ENCODE measurements at places on chromosomes 16 and 17. TPM values are rescaled to one million over a fixed set of nuclear protein-coding genes. Genes with fewer than 3 reads are reported as not detected.

DNA sequence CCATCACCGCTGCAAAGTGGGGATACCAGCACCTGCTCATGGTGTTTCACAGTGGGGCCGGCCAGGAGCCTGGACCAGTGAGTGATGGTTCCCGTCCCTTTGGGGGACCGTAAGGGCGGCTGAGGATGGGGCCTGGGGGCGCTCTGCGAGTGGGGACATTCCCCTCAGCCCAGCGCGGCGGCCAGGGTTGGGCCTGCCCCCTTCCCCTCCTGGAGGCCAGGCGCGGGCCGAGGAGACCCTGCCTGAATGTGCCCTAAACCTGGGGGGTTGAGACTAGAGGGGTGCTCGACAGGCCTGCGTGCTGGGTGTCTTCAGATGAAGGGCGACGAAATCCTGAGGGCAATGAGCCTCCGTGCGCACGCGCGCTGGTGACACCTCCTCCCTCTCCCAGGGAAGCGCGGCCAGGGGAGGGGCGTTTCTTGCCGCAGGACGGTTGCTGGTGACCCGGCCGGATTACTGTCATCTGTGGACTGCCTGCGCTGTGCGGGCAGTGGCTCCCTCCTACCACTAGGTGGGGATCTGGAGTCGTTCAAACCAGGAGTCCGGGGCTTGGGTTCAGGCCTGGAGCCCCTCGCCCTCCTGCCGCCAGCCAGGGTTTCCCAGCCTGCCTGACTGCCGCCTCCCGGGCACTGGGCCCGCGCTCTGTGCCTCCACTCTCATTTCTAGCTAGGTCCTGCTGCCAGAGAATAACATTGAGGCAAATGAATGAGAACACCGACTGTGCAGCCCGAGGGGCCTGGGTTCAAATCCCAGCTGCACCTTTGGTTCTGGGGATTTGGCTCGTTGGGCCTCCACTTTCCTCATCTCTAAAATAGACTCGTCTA lies 17.1 kb downstream of the TBX2 start:
- DNase-seq = peak; percentile 91

GRCh38 chr17:50535407-50535806 lies 2.9 kb downstream of the EPN3 start:
- DNase-seq = no peak

DNA sequence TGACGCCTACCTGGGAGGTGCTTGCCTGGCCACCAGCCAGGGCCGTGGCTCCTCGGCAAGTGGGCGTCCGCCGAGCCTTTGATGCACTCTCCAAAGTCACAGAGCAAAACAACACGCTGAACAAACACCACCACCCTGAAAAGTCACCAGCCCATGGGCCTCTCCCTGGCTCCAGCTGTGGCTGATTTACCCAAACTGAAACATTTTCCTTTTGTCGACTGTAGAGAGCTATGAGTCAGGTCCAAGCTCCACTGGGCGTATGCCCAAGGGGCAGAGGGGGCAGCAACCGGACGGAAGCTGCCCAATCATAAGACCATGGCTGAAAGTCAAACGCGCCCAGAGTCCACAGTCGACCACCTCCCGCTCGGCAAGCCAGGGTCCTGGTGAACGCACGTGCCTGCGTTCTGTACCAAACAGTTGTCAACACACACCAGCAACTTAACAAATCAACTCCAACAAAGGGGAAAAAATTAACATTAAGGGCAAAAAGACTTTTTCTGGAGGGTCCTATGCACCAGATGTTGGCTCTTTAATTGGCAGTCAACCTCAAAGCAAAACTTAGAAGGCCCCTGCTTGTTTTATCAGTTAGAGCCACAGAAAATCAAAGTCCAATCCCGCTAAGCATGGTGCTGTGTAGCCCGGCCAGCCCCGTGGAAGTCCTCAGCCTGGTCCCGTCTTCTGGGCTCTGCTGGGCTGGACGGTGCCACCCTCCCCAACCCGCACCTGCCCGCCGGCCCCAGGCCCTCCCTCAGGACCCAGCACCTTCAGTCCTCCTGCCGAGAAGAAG lies 47.3 kb downstream of the TBC1D16 start:
- peak; percentile 71 for DNase-seq

- no peak for DNase-seq
Measured at GRCh38 chr16:85800321-85800669, 800 bp downstream of the COX4I1 start.

DNA sequence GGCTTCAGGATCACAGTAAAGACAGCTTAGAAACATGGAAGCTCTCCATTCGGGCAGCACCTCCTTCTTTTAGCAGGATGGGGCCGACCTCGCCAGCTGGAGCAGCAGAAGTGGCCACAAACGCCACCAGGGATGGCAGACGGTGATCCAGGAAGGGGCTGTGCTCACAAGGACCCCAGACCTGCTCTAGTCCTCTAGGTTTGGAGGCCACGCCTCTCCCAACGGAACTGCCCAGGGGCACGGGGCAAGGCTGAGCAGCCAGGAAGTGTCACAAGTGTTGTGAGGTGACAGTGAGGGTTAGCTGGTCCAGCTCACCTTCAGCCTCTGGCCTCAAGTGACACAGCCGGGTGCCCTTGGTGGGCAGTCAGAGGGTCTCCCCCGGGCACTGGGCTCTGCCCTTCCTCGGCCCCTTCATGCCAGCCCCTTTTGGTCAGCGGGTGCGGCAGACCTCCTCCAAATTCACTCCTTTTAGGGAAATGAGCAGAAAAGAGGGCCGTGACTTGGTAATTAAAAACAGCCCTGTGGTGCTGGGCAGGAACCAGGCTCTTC lies 20.4 kb downstream of the CEP295NL start:
- DNase-seq = no peak

DNA sequence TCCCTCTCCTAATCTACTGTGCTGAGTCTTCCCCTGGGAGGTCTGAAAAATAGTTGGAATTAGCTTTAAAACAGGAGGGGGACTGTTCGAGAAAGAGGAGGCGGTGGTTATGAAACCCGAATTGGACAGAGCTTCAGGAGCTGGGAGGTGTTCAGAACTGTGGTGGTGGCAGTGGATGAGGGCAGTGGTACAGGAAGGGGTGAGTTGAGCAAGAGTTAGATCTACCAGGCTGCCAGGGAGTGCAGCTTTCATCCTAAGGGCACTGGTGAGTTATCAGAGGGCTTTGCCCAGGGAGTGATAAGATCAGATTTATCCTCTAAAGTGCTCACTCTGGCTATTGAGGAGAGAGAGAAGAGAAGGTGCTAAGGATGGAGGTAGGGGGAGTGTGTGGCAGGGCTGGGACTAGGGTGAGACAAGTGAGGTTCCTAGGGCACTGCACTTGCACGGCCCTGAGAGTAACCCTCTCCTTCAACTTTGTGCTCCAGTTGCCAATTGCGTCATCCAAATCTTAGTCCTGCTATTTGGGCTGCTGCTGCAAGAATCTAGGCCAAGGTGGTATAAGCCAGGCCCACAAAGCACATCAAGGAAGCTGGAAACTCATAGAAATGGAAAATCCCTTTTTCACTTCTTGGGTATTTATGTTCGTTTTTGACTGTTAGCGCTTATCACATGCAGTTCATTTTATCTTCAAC lies 540.3 kb downstream of the XYLT1 start:
- no peak for DNase-seq

GRCh38 chr17:45160447-45161287 lies 1.0 kb upstream of the HEXIM2 start:
- DNase-seq = peak; percentile 85

DNA sequence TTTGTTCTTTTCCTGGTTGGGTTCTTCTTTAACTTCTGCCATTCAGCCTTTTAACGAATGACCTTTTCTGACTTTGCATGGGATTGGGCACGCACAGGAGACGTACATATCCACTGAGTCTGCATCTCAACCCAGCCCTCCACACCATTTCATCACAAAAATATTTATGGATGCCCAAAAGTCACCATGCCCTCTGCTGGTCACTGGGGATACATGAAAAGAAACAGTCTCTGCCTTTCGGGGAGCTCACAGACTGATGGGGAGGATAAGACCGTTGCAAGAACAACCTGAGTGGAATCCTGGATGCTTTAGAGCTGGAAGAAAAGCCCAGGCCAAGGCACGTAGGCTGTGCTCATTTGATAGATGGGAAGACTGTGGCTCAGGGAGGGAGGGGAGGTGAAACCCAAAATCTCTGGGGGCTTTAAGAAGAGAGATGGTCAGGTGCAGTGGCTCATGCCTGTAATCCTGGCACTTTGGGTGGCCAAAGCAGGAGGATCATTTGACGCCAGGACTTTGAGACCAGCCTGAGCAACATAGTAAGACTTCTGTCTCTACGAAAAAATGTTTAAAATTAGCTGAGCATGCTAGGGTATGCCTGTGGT lies 7.9 kb upstream of the MT2A start:
- DNase-seq = no peak

GRCh38 chr17:15886804-15887203 lies 58.1 kb upstream of the ADORA2B start:
- no peak for DNase-seq

- peak; percentile 92 for DNase-seq
Measured at GRCh38 chr17:47949197-47949759, 7.9 kb downstream of the PNPO start.

GRCh38 chr16:77009453-77009852 lies 181.5 kb upstream of the MON1B start:
- DNase-seq = no peak

- DNase-seq = no peak
Measured at GRCh38 chr17:55545806-55546205, 34.6 kb upstream of the SMIM36 start.

- DNase-seq = no peak
Measured at GRCh38 chr17:73376636-73377035, 64.8 kb upstream of the CDC42EP4 start.

GRCh38 chr16:11759997-11760396 lies 17.3 kb upstream of the TXNDC11 start:
- DNase-seq = no peak

DNA sequence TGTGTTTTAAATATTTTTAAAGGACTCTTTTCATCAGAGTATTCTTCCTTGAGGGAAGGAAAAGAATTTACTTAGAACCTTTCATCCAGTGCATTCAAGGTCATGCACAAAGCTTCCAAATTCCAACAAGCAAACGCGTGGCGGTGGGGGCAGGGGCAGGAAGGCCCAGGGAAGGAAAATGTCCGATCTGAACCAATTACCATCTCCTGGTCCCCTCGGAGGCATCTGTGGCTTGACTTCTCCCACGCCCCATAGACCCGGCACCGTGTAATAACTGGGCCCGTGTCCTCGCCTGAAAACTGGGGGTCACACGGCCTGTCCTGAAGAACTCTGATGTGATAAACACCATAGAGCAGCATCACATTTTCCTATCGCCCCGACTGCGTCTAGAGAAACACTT lies 18.3 kb downstream of the MEAK7 start:
- DNase-seq = no peak

DNA sequence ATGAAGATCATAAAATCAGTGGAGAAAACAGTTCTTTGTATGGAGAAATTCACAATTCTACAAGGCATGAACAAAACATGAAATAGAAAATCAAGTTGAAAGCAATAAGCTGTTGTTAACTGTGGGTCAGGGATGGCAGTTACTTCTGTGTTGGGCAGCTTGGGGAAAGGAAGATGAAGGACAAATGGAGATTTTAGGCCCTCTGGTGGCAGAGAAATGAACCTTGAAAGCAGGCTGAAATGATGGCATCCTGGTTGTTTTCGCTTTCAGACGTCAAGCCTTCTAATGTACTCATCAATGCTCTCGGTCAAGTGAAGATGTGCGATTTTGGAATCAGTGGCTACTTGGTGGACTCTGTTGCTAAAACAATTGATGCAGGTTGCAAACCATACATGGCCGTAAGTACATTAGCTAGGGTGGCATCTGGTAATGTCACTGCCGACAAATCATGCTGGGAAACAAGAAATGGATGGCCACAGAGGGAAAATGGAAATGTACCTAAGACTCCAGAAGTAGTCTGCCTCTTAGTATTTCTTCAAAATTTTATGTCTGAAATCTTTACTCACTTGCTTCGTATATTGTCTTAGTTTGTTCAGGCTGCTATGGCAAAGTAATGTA lies 108.9 kb downstream of the MAP2K6 start:
- DNase-seq = no peak

GRCh38 chr16:69073181-69073702 lies 32.2 kb upstream of the HAS3 start:
- DNase-seq = no peak

DNA sequence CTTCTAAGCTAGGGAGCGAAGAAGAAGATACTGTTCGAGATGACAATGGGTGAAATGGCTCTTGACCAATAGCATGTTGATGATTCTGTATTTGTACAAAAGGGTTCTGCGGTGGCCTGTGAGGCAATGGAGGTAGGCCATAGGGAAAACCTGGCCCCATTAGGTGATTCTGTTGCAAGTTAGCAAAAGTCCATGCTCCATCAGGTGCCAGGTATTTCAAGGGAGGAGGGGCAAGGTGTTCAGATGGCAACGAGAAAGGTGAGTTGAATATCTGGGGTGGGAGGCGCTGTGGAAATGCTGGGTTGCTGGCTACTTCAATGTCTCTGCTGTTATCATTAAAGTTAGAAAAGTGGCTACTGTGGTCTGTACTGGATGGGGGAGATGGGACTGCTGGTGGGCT lies 62.8 kb downstream of the CACNG1 start:
- no peak for DNase-seq

GRCh38 chr17:78131172-78132083 lies 857 bp downstream of the TMC8 start:
- no peak for DNase-seq

- DNase-seq = no peak
Measured at GRCh38 chr17:31902693-31903092, 1.2 kb upstream of the UTP6 start.

DNA sequence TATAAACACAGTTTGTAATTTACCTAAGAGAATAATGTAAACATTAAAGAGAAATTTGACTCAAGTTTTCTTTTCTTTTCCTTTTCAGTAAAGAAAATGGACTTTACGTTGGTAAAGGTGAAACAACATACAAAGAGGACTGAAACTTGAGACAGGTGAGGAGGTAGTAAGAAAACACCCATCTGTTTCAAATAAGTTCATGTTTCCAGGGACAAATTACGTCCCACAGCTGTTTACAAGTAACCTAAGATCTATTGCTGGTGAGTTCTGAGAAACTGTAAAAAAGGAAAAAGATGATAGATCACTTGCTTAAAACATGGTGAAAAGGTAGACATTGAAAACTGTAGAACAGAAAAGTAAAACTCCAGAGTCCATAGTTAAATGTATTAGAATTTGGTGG lies 4.8 kb upstream of the ABCA5 start:
- no peak for DNase-seq

GRCh38 chr16:69566240-69566980 lies 644 bp downstream of the NFAT5 start:
- peak; percentile 86 for DNase-seq

DNA sequence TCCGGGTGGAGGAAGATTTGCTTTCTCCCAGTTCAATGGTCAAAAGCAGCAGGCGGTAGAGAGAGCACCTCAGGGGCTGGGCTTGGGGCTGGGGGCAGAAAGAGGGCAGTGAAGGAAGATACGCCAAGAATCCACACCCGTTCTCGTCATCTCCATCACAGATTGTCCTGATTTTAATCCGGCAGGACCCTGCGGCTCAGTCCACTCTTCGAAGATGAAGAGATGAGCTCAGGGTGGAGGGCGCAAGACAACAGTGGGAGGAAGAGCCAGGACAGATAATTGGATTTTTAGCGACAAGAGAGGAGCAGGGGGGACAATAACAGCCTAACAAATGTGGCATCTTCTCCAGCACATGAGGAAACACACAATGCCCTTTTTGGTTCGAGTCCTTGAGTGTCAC lies 165.9 kb downstream of the SDK2 start:
- no peak for DNase-seq

The MEOX1 gene
- 3.0 TPM for total RNA-seq

The CA7 gene
- total RNA-seq = not detected

The HES7 gene
- not detected for total RNA-seq

The FOXL1 gene
- total RNA-seq = 0.14 TPM

The FNDC8 gene
- not detected for total RNA-seq

The CSH2 gene
- total RNA-seq = not detected

The TNFRSF13B gene
- total RNA-seq = not detected

The CCDC57 gene
- 17.1 TPM for total RNA-seq

The PRDM7 gene
- total RNA-seq = not detected

The CRISPLD2 gene
- total RNA-seq = 140 TPM

The TUBG2 gene
- 28.0 TPM for total RNA-seq

The TEX19 gene
- total RNA-seq = not detected
